RWPE2 (cell line): ENCODE measurements at places on chromosomes 3 and 15.

- no peak for DNase-seq
Measured at GRCh38 chr15:74777769-74778598, 3.9 kb upstream of the CSK start.

DNA sequence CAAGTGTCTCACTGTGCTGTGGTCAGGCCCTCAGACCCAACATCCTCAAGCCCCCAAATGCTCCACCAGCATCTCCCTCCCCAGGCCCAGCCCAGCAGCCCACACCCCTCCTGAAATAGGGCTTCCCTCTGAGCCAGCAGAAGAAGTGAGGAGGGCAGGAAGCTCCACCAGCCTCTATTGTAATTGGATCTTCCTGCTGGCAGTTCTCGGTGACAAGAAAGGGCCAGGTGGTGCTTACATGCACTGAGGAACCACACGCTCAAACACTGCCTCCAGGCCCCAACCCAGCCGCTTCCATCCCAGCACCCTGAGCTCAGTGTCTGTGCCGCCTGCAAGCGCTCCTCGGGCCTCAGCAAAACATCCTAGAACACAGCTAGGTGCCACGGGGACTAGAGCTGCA lies 96.7 kb downstream of the ATP10A start:
- no peak for DNase-seq

- DNase-seq, result no peak
Measured at GRCh38 chr3:185558395-185558794, 6.0 kb upstream of the LIPH start.

GRCh38 chr3:160450846-160451245 lies 1.3 kb upstream of the TRIM59 start:
- DNase-seq, result no peak

DNA sequence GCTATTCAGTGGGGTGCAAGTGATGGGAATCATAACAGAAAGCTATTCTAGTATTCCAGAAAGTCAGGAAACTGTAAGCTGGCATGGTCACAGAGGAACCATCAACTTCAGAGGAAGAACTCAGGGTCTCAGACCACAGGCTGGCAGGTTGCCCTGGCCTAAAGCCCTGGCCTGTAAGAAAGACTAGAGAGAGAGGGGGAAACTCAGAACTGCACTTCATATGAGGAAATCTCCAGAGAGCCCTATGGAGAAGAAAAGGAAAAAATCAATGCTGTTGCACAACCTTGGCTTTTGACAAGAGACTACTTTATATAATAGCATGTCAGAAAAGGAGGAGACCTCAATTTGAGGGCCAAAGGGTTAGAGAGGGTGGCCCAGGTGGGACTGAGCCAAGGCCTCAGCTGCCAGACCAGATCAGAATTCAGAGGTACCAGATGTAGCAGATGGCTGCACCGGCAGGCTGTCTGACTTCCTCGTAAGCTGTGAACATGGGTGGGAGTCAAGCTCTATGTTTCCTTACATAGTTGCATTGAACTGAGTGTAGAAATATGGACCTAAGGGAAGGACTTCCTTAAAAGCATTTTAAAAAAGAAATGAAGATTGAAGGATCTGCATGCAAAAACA lies 333.8 kb downstream of the PDCD6IP start:
- DNase-seq, result no peak

DNA sequence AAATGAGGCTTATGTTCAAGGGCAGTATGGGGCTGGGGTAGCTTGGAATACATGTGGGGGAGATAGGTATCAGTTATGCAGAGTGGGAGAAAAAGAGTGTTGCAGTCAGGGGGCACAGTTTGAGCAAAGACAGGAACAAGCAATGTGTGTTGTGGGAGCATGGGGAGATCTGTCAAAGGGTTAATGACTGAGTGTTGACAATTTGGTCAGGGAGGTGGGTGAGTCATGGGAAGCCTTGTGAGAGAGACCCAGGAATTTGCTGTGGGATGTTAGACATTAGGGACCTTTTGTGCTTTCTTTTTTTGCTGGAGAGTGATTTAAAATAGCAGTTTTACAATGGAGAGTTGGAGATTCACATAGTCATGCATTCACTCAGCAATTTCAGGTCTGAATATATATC lies 221.6 kb upstream of the NR2E3 start:
- DNase-seq, result no peak

DNA sequence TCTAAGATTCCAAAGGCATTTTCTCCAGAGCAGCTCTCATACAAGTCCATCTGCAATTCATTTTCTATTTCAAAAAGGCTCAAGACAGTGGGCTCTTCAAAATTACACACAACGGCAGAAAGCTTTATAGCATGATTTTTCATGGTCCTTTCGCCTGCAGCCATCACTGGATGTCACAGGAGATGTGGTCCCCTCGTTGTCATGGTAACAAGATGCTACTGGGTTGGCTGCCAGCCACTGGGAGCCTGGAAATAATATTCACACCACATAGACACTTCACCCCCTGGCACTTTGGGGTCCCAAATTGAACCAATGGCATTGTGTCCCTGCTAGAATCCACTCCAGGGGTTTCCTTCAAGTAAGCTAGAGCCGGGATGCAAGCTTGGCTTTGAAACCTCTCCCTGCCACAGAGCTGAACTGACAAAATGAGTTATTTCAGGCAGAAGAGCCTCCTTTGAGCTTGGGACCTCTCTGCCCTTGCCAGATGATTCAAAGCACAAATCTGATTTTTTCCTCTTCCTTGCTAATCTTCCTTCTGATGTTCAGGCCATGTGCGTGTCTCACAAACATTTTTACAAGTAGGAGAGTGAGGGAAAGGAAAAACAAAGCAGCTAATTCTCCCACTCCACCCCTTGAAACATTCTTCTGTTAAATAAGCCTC lies 512.6 kb upstream of the ADAMTS9 start:
- no peak for DNase-seq

- DNase-seq, result no peak
Measured at GRCh38 chr15:53133255-53133850, 343.2 kb upstream of the ONECUT1 start.

DNA sequence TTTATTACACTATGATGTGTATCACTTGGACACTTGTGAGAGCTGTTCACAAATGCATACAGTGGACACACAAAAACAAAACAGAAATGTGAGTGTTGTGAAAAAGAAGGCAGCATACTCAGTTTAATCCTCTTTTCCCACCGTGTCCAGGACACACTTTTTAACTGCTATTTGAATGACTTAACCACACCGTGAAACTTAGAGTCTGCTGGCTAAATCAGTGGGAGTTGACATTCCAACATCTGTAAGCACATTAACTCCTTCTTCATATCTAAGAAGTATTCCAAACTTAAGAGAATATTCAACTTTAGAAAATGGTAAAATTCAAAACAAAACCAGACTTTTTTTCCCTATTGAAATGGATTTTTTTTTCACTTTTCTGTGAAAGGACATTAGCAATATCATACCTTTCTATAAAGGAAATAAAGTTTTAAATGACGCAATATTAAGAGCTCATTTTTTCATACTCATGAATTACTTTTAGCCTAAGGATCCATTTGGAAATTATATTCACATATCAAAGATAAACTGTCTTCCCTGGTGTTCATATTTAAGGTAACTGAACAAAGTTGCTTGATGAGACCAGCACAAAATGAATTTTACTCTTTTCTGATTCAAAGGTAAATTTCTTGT lies 316.6 kb downstream of the RBMS3 start:
- DNase-seq, result no peak

DNA sequence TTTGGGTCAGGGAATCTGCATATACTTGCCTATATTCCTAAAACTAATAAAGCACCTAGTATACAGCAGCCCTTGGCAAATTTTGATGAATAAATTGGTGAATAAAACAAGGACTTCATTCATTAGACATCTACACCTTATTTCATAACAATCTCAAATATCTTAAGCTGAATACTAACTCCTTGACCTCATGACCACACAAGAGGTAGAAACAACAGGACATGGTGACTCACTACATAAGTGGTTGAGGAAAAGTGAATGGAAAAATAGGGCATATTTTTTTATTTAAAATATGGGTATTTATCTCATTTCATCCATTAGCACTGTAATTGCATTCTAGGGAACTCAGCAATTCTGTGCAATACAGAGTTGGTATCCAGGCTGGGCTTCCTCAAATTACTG lies 7.8 kb upstream of the STAC start:
- DNase-seq, result no peak

DNA sequence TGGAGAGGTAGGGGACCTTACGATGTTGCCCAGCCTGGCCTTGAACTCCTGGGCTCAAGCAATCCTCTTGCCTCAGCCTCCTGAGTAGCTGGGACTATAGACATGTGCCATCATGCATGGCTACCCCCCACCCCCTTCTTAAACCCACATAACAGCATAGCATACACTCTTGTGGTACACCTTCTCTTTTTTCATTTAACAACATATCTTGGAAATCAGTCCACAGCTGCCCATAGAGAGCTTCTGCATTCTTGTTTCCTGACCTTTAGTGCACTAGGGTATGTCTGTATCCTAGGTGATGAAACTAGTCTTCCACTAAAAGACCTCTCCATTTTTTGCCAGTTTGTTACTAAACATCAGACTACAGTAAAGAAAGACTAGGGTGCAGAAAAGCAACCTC lies 33.0 kb downstream of the SLC28A1 start:
- no peak for DNase-seq

- DNase-seq, result no peak
Measured at GRCh38 chr15:78291698-78292097, 7.7 kb downstream of the SKIC8 start.

DNA sequence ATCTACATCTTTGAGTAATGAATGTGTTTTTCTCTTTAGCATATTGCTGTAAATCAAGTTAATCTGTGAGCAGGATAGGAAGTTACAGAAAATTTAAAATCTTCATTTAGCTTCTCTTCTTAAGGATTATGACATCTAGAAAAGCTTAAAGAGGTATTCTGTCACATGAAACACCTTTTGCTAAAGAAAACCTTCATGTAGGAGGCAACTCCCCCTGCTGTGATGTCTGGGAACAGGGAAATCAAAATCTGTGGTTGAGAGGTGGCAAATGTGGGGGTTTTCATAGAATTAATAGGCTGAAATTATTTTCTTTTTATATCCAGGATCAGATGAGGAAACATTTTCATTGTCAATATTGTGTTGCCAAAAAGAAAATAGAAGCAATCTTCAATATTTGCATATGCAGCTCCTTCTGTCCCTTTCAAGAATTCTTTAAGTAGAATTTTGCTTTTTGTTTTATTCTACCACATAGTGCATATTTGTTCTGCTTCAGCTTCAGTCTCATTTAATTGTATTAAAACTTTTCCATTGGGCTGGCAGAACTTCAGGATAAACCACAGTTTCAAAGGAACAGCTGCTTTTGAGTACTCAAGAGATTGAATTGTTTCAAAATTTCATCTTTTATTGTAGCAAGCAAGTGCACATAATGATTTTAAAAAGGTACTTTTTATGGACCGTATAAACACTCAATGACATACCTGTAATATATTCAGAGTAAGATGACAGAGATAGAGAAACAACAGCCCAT lies 128.4 kb downstream of the RAP2B start:
- no peak for DNase-seq

DNA sequence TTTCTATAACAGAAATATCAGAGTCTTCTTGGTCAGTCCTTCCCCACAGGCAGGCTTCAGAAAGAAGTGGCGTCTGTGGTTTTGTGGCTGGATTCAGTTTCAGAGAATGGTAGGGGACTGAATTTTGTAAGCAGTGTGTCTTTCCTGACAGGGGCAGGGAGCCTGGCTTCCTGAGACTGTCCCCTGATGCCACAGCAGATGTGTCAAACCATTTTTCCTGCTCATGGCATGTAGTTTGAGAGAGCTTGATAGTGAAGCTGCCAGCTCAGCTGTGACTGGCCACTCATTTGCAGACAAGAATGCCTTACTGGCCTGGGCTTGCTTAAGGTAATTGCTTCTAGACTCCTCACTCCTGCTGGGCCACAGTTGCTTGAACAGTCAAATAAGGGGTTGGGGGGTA lies 26.4 kb downstream of the LARS2 start:
- no peak for DNase-seq

DNA sequence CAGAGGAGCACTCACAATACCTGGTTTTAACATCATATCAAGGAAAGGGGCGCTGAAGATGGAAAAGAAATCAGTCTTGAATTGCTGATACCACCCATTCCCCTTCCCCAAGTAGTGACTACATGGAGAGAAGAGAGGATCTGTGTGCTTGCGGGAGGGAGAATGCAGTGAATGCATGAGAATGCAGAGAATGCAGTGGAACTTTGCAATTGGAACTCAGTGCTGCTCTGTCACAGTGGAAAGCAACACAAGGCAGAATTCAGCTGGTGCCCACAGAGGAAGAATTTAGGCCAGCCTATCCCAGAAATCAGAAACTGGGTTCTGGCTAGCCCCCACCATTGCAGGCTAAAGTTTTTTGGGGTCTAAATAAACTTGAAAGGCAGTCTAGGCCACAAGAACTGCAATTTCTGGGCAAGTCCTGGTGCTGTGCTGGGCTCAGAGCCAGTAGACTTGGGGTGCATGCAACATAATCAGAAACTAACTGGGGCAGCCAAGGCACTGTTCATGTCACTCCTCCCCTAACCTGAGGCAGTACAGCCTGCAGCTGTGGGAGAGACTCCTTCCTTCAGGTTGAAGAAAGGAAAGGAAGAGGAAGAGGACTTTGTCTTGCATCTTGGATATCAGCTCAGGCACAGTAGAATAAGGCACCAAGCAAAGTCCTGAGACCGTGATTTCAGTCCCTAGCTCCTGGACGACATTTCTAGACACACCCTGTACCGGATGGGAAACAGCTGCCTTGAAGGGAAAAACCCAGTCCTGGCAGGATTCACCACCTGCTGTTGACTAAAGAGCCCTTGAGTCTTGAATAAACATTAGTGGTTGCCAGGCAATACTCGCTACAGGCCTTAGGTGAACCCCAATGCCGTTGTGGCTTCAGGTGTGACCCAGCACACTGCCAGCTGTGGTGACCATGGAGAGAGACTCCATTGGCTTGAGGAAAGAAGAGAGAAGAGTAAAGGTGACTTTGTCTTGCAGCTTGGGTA lies 329.3 kb downstream of the TBL1XR1 start:
- no peak for DNase-seq

- no peak for DNase-seq
Measured at GRCh38 chr3:37386627-37387230, 212.3 kb upstream of the LRRFIP2 start.

DNA sequence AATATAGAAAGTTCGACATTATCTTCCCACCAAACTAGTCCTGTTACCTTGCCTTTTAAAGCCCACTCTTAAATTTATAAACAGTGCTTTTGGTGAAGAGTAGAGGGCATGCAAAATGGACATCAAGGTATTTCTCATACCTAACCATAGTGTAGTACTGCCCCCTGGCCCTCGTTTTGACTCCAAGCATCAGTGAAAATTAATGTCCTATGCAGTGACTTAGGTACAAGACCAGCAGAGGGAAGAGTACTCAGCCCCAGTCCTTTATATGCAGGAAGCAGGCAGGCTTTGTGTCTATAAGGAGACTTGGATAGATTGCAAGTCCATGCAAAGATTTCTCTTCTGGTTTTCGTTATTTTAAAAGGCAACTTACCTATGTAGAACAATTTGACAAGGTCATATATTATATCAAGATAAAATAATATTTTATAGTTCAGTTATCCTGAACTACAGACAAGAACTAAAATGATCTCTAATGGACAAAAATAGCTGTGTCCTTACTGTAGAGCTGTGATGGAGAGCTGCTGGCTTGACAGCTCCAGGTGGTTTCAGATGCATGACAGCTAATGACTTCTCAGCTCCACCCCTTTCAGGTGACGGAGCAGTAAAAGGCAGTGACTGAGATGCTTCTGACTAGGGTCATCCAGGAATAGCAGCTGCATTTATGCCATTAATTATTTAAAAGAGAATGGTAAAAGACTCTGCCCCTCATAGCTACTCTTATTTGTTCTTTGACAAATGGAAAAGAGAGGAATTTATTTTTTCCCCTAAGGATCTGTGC lies 646.1 kb downstream of the SQOR start:
- DNase-seq, result no peak
